ENCODE measurements at places on chromosomes 2 and 18.

DNA sequence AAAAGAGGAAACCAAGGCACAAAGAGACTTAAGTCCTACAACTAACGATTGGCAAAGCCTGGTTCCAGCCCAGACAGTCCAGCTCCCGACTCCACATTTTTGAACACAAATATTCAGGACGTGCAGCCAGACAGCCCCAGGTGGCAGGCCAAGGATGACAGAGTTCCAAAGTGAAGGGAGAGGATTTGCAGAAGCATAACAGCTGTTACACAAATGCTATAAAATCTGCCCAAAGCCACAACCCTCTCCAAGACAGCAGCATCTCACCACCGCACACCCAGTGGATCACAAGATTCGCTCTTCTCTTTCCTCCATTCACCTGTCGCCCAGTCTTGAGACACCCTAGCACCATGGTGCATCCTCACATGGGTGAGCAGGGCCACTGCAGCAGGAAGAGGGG is 227.1 kb upstream of the ID2 start:
- no peak for DNase-seq

GRCh38 chr18:58576638-58577251 is 52.1 kb downstream of the ALPK2 start:
- DNase-seq, result no peak

GRCh38 chr2:152497481-152498052 is 162.6 kb downstream of the FMNL2 start:
- DNase-seq, result no peak

DNA sequence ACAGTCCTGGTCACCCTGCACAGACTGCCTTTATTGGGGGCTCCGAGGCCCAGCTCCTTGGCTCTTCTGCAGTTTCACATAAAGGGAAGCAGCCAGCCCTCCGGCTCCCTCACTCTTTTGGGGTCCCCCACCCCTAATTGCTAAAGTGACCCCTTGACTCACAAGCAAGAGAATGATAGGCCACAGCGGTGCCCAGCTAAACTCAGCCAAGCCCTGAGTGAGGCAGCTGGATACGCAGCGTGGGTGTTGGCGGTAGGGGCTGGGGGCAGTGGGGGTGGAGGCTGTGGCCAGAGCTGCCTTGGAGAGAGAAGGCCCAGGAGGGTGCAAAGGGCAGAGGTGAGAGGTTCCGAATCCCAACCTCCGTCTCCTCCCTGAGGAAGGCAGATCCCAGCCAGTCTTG is 25.5 kb upstream of the ALPP start:
- DNase-seq, result no peak

- no peak for DNase-seq
Observed at GRCh38 chr2:168470320-168471162, 14.5 kb downstream of the CERS6 start.

DNA sequence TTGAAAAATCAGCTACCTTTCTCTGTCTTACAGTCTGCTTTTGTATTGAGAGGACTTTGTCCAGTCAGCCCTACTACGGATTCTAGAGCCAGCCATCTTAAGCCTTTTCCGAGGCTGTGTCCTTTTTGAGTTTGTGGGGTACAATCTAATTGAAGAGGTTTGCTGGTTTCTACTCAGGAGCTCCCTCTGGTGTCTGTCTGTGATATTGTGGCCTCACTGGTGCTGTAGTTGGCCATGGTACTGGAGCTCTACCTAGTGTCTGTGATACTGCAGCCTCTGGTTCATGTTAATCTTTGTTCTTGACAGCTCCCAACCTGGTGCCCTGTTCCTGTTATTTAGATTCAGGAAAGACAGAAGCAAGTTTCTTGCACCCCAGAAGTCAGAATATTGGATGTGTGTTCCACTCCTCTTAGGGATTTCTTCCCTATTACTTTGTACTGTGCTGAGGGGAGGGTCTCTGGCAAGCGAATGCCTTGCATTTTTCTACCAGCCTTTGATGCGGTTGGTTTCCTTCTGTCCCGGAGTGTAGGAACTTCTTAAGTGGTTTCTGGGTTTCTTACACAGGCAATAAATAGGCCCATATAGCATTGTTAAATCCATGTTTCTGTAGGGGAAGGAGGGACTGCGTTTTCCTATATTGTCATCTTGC is 78.5 kb downstream of the ACSL3 start:
- peak; percentile 75 for DNase-seq

GRCh38 chr2:10347562-10347948 is 44.9 kb downstream of the HPCAL1 start:
- DNase-seq, result no peak

DNA sequence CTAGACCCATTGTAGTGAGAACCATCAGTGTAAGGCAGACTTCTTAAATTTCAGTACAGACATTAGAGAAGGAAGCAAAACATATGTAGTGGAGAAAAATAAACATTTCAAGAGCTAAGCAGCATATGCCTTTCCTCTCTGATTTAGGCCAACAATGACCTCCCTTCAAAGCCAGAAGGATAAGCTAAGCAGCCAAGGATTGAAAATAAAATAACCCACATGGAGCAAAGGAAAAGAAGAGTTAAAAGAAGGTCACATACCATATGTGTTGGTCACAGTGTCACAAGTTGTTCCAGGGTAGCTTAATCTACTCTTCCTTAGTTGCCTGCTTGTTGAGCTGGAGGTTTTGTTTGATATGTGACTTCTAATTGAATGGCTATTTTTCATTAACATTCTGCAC is 15.6 kb upstream of the LAMA1 start:
- no peak for DNase-seq

- DNase-seq, result no peak
Observed at GRCh38 chr2:173148520-173148919, 72.9 kb downstream of the MAP3K20 start.

GRCh38 chr2:226798422-226799210 is 1.0 kb downstream of the IRS1 start:
- peak; percentile 41 for DNase-seq

- DNase-seq, result no peak
Observed at GRCh38 chr2:241039416-241039815, 41.0 kb downstream of the SNED1 start.
